ENCODE measurements at places on chromosomes 7 and 10.

DNA sequence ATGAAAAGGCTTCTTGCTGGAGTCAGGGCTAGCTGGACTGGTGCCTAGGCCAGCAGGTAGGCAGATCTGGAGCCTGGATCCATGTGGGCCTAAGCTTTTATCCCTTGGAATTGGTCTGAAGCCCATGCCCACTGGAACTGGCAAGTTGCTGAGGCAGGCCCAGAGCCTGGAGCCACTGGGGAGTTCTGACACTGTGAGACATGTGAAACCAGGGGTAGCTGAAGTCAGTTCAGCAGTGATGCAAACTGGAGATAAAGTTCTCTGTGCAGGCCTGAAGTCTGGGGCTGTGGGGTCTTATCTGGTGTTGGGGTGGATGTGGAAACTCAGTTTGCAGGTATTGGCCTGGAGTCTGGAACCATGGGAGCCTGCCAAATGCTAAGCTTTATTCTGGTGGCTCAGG lies 9.7 kb upstream of the THSD7A start:
- no peak for DNase-seq

DNA sequence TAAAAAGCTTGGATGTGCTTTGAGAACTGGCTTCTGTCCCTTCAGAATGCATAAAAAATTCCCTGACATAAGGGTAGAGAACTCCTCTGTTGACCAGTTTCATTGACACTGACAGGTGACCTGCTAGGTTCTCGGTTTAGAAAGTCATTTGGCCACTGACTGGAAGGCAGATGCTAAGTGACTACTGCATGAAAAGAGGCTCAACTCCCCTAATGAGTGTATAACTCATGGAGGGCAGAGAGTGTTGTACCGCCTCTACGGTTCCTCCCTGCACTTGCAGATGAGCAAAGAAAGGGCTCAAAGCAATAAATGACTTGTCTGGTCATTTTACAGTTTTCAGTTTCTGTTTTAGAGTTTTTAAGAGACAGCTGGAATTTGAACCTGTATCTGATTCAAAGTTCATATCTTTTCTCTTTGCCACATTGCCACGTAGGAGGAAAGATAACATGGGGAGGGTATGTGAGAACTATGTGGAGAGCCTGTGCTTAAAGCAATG lies 2.9 kb upstream of the FGL2 start:
- no peak for DNase-seq

GRCh38 chr10:86007171-86007570 lies 359.4 kb downstream of the GRID1 start:
- no peak for DNase-seq

DNA sequence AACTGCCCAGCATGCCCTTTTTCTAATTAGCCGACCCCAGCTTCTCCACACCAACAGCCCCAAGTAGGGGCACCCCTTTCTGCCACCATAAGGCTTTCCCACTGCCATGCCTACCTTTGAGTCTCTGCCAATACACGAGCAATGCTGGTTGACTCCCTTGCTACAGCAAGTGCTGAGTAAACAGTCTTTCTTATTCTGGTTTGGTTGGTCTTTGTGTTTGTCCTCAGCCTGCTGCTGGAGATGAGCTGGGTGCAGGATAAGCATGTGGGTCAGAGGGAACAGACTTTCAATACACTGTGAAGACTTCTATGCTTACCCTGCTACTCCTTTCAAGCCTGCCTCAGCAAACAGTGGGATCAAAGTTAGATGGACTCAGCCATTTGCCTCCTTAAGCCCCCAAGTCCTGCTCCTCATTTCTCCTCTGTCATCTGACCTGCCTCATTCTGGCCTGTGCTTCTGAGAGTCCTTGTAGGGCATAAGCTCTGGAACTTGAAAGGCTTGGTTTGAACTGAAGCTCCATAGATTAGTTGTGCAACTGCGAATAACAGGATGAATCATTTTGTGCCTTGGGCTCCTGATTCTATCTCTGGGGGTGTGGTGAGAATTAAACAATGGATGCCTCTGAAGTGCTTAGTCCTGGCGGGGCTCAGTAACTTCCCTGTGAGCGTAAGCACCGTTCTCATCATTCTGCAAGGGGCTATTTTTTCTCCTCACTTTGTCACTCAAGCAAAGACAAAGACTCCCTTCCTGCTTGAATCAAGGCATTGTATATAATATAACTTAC lies 533.8 kb upstream of the DPP6 start:
- DNase-seq: no peak

DNA sequence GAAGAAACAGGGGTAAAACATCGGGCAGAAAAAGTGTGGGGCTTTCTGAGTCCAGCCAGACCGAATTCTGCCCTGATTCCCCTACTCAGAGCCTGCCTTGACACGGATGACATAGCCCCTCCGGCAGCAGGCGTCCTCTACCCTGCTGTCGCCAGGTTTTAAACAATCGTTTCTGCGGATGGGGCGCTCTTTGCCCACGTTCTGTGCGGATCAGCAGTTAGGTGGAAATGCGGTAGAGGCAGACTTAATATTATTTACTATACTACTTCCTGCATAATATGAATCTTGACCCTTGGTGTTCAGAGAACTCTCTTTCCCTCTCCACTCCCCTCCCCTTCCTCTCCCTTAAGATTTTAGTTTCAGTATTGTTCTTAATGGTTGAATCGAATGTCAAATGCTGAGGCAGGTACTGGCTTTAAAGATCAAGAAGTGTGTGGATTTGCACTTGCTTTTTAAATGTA lies 2.4 kb downstream of the GATA3 start:
- no peak for DNase-seq

DNA sequence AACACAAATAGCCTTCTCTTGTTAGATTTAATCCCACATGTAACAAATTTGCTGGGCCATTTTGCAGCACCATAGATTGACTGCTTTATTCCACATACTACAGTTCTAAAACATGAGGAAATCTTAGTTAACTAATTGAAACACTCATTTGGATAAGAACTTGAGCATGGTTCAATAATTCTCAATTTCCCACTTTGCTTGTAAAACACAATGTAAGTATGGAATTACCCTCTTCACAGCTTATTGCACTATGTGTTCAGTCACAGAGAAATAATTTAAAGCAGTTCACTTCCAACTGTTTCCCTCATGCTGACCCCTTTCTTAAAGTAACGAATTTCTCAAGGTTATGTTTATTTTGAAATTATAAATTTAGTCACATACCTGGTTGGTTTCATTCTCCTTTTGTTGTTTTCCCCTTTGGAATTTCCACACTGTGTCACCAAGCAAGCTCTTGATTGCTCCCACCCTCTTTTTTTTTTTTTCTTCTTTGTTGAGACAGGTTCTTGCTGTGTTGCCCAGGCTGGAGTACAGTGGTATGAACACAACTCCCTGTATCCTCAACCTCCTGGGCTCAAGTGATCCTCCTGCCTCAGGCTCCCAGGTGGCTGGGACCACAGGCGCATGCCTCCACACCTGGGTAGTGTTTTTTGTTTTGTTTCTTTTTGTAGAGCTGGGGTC lies 425.4 kb downstream of the EXOC4 start:
- DNase-seq: no peak

DNA sequence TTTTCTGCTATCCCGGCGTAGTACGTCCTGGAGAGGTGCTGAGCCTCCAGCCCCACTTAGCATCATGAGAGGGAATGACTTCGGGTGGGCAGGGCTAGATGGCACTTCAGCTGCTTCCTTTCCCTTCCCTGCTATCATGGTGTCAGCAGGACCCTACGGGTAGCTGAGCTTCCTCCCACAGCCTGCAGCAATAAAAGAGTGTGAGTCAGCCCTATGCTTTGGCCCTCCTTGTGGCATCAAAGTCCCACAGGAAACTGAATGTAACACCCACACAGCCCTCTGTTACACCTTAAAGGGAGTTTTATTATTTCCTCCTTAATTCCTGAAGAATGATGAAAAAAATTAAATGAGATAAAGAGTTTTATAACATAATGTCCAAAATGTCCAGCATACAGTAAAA lies 458.1 kb downstream of the RPS24 start:
- no peak for DNase-seq

DNA sequence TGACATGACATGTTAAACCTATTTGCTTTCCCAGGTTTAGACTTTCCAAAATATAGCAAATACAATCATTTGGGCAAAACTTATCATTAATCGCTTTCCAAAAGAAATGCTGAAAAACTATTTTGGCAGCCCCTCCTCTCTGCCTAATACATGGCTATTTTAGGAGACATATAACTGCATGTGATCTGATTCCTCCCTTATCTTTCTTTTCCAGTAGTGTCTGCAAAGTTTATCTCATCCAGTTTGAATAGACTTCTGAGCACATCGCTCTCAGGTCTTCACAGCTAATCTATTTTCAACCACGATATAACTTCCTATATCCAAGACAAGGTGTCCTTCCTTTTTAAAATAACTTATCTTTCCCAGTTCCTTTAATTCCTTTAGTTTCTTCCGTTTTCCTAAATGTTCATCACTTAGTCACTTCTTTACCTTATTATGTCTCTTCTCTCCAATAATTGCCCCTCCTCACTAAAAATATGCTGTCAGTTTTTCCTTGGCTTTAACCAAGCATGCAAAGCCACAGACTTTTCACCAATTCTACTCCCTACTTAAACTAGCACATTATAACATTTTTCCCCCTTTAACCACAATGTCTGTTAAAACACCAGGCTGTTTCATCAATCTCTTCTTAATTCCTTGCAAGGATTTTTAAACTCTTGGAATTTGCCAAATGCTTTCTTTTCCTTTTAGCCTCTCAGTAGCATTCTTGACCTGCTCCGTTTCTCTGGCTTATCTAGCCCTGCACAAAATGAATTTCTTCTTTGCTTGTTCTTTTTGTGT lies 24.4 kb downstream of the GNG11 start:
- no peak for DNase-seq

DNA sequence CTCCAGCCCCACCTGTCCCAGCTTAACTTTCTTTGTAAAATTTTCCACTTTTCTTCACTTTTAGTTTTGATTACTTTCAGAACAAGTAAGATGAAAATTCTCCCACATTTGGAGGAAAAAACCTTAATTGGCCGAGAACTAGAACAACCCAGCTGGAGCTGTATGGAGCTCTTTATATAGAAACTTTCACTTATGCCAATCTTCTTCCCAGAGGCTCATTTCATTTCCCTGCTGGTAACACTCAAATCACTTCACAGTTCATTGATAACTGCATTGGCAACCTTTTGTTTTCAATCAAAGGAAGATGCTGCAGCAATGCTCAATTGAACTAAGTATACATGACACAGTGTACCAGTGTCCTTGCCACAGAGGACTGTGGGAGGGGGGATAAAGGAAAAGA lies 176.2 kb upstream of the NOBOX start:
- DNase-seq: no peak

GRCh38 chr10:13099144-13099665 lies 758 bp upstream of the OPTN start:
- peak; percentile 56 for DNase-seq
